ENCODE measurements at places on chromosomes 4 and X.

- DNase-seq = no peak
These were observed 1.6 kb downstream of the SLC49A3 start for GRCh38 chr4:687048-687970.

DNA sequence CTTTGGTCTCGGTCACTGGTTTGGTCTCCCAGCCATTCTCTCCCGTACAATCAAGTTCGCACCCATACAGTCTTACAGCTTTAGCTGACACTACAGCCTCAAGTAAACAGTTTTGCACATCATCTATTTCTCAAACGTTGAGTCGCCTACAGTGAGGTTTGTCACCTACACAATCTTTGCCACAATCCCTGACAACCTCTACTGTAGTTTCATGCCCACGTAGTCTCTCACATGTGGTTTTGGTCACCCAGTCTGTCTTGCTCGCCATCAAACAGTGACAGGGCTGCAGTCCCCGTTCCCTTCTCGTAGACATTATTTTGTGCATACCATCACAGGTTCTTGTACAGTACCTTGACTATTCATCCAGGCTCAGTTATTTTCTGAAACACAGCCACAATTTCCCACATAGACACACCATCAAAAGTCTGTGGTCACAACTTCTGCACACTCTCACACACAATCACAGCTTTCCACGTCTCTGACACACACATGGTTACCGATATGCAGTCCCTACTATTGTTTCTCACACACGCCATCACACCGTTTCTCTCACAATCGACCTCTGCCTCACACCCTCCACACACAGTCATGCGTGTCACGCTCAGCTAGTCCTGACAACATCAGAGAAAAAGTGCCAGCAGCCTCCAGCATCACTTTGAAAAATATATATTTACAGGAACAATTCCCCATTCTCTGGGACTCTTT, 5.3 kb upstream of the CFP start:
- DNase-seq = no peak

DNA sequence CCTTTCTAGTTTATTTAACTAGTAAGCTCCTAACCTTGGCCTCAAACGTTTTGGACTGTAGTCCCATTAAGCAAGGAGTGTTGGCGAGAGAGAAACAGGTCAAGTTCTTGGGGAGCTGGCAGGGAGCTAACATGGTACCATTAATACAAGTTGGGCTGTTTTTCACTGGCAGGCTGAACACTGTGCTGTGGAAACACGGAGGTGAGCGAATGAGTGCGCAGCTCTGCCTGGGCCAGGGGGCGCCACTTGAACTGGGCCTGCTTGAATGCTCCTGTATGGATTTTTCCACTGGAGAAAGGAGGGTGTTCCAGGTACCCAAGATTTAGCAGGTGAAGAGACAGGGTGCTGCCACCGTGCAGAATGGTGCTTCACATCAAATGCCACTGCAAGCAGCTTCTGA, 7.4 kb upstream of the SMS start:
- no peak for DNase-seq

DNA sequence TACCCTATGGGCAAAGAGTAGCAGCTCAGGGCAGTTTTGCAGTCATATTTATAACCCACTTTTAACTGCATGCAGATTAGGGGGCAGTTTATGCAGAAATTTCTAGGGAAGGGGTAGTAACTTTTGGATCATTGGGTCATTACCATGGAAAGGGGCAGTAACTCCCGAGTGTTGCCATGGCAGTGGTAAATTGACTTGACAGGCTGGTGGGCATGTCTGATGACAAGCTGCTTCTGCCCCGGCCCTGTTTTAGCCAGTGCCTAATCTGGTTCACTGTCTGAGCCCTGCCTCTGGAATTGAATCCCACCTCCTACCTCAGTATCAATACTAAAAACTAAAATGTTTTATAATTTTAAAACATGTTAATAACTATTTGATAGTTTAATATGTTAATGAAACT, 362.1 kb upstream of the ATOH1 start:
- peak; percentile 3 for DNase-seq

DNA sequence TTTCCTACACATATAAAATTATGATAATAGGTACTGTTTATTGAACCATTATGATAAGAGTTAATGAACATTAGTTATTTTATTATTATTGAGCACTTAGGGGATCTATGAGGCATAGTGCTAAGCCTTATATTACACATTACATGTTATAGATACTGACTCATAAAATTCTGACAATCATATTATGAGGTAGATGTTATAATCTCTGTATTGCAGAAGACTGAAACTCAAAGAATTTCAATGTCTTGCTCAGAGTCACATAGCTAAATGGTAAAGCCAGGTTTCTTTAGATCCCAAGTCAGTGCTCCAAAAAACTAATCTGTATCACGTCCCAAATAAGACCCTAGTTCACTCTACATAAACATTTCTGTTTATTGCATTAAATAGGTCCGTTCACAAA, 207.2 kb upstream of the CNKSR2 start:
- DNase-seq = no peak

- no peak for DNase-seq
These were observed 46.5 kb downstream of the EGF start for GRCh38 chr4:109959195-109959594.

DNA sequence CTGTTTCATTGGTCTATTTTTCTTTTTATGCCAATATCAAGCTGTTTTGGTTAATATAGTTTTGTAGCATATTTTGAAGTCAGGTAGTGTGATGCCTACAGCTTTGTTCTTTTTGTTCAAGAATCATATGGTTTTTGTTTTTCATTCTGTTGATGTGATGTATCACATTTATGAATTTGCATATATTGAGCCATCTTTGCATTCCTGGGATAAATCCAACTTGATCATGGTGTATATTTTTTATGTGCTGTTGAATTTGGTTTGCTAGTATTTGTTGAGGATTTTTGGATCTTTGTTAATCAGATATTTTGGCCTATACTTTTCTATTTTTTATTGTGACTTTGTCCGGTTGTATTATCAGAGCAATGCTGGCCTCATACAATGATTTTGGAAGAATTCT, 74.8 kb downstream of the GPAT3 start:
- DNase-seq = no peak

GRCh38 chrX:24424948-24425347, 40.1 kb upstream of the PDK3 start:
- no peak for DNase-seq
